ENCODE measurements at places on chromosomes 6 and 20. TPM values are rescaled to one million over a fixed set of nuclear protein-coding genes. Genes with fewer than 3 reads are reported as not detected.

NNAT gene
- total RNA-seq = 0.25 TPM

DNA sequence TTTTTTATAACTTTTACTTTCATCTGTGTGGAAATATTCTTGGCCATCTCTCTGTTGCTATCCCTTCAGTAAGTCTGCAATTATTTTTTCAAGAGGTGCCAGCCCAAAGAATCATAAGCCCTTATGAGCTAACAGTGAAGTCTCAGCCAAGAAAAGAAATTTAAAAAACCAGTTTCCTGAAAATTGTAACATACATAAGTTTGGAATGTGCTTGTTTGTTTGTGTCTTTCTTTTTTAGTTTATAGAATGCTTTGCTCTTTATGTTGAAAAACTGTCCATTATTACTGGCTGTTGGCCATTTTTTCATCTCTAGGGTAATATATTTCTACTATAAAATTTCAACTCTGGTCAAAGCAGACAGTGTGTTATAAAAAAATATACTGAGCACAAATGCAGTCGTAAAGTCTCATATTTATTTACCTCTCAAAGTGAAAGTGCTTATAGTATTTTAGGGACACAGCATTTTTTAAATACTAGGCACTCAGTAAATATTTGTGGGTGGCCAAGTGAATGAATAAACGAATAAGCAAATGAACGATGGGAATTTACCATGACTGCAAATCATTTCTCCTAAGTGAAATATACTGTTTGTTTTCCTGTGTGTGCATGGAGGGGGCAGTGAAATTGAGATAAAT is 659.7 kb downstream of the KIF16B start:
- no peak for DNase-seq
- H3K36me3 ChIP-seq = no peaks in the 10 kb centered on the region
- H3K27ac ChIP-seq = no peak overlapping the region
- no peaks in the 10 kb centered on the region for H3K4me1 ChIP-seq

DNA sequence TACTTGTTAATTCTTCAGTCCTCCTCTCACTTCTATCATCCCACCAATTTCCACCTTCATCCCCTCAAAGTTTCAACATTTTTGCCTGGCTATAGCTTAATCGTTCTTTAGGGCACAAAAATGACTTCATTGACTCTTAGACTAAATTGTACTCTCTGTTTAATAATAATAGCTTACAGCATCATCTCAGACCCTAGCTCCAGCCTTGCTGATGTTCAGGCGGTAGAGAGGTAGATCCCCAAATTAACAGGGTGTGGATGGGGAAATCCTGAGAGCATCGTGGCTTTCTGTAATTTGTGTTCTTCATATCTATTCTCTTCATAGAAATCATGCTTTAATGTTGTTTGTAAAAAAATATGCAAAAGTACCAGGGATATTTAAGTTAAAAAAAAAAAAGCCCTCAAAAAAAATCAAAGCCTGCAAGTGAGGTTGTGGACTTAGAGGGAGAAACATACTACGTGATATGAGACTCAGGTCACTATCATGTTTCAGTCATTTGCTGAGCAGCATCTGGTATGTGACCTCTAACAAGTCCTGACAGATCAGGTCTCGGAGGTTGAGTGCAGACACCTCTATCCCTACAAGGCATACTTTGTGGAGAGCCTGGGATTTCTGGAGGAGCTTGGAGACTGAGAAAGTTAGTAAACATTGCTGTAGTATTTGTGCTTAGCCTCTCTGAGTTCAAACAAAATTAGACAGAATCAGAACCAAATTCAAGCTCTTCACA is 1063.3 kb upstream of the CITED2 start:
- H3K27ac ChIP-seq = no peak overlapping the region
- no peak overlapping the region for H3K4me3 ChIP-seq
- DNase-seq = no peak
- peaks cover 5% of the 10 kb centered on the region for H3K4me1 ChIP-seq

DNA sequence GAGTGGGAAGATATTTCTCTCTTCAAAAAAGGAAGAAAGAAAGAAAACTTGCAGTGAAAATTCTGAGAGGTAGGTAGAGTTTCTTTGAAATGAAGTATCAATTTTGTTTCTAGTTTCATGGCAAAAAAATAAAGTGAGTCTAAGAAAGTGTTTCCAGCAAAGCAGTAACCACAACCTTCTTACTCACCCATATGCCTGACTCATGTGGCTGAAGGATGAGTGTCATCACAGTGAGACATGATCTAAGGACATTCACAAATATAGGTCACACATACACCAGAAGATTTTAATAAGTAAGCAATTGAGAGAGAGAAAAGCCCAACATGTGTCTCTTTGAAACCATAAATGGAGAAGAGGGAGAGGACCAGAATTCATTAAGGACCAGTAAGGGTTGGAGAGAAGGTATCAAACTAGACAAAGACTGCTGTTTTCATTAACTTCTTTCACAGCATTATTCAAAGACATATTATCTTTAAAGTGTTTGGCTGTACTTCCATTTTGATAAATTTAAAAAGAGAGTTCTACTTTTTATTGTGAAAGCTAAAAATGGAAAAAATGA is 169.5 kb downstream of the FRK start:
- no peak for DNase-seq
- H3K36me3 ChIP-seq = no peaks in the 10 kb centered on the region
- H3K4me3 ChIP-seq = no peak overlapping the region
- H3K4me1 ChIP-seq = no peaks in the 10 kb centered on the region
- H3K27ac ChIP-seq = no peak overlapping the region

GRCh38 chr20:23519556-23519955 is 28.6 kb downstream of the CST8 start:
- H3K4me1 ChIP-seq = no peaks in the 10 kb centered on the region
- no peak overlapping the region for H3K4me3 ChIP-seq
- H3K27ac ChIP-seq = no peak overlapping the region
- H3K27me3 ChIP-seq = no peaks in the 10 kb centered on the region
- no peaks in the 10 kb centered on the region for H3K36me3 ChIP-seq
- no peak for DNase-seq

PBOV1 gene
- total RNA-seq = not detected

- no peaks in the 10 kb centered on the region for H3K36me3 ChIP-seq
- no peak overlapping the region for H3K4me3 ChIP-seq
- no peaks in the 10 kb centered on the region for H3K4me1 ChIP-seq
- no peak for DNase-seq
- H3K27me3 ChIP-seq = no peaks in the 10 kb centered on the region
These were observed 14.0 kb downstream of the SNRNP48 start for GRCh38 chr6:7604003-7604402.

FAM209A gene
- total RNA-seq = not detected
